ENCODE measurements at places on chromosomes 1 and 21.

DNA sequence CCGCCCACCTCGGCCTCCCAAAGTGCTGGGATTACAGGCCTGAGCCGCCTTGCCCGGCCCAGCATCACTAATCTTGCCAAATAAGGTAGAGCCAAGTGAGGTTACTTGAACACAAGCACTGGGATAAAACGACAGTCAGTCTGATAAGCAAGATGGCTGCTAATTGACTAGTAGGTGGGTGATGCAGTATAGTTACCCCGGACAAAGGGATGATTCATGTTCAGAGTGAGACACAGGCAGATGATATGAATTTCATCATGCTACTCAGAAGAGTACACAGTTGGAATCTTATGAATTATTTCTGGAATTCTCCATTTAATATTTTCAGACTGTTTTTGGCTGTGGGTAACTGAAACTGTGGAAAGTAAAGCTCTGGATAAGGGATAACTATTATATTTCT is 178.4 kb downstream of the USP25 start:
- no peak for DNase-seq

DNA sequence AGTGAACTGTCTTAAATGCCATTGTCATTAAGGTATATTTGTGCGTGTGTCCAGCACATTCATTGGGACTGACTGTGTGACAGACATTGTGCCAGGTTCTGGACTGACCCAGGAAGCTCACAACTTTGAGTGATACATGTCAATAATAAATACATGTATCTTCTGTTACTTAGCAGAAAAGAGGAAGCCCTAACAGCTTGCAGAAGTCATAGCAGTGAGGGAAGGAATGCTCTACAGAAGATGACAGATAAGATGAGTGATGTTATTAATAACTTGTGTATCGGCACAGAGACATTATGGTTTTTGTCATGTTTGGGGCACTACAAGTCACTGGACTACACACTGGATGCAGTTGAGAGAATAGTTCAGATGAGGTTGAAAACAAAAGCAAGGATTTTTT is 1.2 kb upstream of the SRSF11 start:
- no peak for DNase-seq

DNA sequence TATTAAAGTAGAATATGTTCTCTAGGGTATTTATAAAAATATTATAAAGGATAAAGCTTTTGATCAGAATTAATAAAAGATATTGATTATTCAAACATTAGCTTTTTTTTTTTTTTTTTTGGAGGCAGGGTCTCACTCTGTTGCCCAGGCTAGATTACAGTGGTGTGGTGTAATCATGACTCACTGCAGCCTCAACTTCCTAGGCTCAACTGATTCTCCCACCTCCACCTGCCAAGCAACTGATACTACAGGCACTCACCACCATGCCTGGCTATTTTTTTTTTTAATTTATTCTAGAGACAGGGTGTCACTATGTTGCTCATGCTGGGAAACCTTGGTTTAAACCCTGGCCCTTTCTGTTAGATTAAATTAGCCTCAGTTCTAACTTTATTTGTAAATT is 188.3 kb downstream of the CLEC20A start:
- no peak for DNase-seq

DNA sequence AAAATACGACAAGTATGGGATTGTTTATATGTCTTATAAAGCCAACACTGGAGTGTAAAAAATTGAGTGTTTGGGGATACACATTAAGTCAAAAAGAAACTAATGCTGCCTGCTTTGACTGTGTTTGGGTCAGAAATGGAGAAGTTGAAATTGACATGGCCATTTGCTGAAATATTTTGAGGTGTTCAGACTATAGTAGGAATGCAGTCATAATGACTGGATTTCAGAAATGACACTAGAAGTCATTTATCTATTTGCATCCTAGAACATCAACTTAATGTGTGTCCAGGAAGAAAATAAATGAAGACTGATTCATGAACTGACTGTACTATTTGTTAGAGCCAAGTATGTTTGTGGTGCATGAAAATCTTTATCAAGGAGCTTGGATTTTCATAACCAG is 28.4 kb downstream of the RASAL2 start:
- no peak for DNase-seq

DNA sequence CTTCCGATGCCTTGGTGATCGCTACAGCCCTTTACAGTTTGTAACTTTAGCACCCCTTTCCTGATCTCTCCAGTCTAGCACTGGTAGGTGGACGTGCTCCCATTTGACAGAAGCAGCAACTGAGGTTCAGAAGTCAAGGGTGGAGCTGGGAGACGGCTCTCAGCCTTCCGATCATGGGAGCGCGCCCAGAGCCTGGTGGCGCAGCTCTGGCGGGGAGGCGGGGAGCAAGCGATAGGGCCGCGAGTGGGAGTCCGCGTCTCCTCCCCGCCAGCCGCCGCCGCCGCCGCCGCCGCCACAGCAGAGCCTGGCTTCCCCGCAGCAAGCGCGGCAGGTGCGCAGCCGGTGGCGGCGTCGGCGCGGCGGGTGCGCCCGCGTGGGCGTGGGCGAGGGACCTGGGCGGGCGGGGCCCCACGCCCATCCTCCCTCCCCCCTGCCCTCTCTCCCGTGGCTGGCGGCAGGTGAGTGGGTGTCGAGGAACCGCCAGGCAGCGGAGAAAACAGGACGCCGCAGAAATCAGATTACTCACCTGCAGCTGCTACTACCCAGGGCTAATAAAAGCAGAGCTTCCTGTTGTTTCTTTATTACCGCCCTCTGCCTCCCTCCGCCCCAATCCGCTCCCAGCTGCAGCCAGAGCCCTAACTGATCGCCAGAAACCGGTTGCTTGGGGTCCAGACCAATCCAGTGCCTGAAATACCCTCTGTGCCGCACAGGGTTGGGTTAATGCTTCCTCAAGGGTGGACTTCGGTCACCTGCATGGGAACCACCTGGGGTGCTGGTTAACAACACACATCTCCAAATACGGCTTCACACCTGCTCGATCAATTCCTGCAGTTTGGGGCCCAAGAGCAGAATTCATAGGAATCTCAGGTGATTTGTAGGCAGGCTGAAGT is 60.2 kb upstream of the ID3 start:
- DNase-seq: no peak

- DNase-seq: peak; percentile 81
Measured at GRCh38 chr1:228176461-228177182, 11.0 kb downstream of the IBA57 start.

GRCh38 chr1:193726722-193727121 is 540.3 kb upstream of the B3GALT2 start:
- DNase-seq: no peak

GRCh38 chr1:110070282-110070669 is 196 bp downstream of the ALX3 start:
- DNase-seq: peak; percentile 82

- DNase-seq: no peak
Measured at GRCh38 chr1:61149010-61149860, 66.9 kb downstream of the NFIA start.

DNA sequence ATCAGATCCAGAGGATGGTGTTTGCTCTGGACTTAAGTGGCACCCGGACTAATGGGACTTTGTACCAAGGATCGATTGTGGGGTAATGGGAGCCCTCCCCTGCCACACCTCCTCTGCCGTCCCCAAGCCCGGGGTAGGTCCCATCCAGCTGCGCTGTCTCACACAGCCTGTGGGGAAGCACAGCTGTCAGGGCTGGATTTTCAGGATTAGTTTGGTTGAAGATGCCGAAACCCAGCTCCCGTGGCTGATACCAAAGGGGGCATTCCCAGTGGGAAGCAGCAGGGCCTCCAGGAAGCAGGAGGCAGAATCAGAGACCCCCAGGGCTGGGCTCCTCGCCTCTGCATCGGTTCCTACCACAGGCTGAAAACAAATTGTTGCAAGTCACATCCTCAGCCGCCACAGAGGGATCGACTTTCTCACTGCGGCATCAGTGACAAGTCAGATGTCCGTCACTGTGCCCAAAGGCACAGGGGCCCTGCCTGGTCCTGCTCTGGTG is 59.7 kb downstream of the MATN1 start:
- peak; percentile 59 for DNase-seq

GRCh38 chr1:65717815-65718454 is 74.8 kb upstream of the PDE4B start:
- no peak for DNase-seq
